ENCODE measurements at places on chromosomes 7 and 10. TPM values are rescaled to one million over a fixed set of nuclear protein-coding genes. Genes with fewer than 3 reads are reported as not detected.

- DNase-seq = no peak
These were observed 7.9 kb downstream of the CCDC3 start for GRCh38 chr10:12993595-12993994.

DNA sequence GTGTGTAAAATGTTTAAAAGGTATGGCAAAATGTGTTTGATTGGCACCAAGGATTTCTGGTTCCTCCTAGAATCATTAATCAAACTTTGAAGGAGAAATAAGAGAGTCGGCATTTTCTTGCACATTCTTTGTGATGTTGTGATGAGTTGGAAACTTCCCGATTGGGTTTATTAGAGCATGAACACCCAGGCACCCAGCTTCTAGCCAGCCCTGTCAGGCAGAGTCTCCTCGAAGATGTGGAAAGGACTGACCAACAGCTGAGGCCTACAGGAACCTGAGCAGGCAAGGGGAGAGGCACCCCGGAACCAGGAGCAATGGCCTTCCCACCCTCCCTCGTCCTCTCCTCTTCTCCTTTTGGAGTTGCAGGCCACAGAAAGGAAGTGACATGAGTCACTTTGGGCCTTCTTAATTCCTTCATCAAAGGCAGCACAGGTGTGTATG lies 68.7 kb downstream of the EGFR start:
- no peak for DNase-seq

GRCh38 chr7:134962270-134962780 lies 24.0 kb upstream of the AGBL3 start:
- no peak for DNase-seq

DNA sequence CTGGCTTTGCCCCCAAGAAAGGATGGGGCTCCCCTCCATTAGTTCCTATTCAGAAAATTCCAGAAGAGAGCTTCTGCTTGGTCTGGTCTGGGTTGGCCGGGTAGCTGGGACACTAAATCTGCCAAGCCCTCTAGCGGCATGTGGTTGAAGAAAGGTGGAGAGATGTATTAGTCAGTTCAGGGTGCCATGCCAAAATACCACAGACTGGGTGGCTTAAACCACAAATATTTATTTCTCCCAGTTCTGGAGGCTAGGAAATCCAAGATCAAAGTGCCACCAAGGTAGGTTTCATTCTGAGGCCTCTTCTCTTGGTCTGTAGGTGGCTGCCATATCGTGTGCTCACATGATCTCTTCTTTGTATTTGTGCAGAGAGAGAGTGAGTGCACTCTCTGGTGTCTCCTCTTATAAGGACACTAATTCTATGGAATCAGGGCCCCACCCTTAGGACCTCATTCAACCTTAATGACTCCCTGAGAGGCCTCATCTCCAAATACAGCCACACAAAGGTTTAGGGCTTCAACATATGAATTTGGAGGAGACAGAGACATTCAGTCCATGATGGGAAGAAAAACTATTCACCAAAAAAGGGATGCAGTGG lies 38.7 kb upstream of the MTPAP start:
- DNase-seq = no peak

DNA sequence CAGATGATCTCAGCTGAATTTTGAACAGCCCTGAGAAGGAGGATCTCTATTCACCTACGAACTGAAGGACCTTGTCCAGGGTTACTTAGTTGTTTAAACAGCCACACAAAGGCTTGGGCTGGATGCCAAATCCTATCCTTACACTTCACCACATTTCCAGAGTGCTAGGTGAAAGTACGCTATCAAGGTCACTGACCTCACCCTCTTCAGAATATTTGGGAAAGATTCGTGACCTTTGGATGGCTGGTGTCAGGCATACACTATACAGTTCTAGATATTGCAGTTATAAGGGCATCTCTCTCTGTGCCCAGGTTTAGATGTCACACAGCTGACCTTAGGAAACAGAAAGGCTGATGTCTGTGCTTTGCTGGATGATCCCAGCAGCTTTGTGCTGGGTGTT lies 61.2 kb upstream of the ABLIM1 start:
- DNase-seq = no peak

- no peak for DNase-seq
These were observed 460.1 kb downstream of the MAGI2 start for GRCh38 chr7:78993341-78993740.

- no peak for DNase-seq
These were observed 2.1 kb upstream of the TMEM120A start for GRCh38 chr7:75996476-75996875.

DNA sequence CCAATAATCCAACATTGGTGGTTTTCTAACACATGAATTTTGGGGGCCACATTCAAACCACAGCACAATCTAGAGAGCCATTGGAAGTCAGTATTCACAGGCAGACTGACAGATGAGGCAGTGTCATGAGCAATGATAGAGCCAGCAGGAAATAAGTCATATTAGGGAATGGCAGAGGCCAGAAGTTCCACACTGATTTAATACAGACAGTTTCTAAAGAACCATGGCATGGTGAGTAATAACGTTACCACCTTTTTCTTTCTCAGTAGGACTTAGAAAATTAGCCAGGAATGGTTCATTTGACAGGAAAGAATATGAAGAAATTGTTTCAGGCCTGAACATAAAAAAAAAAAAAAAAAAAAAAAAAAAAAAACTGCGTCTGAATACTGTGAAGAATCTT lies 210.3 kb downstream of the GPAM start:
- no peak for DNase-seq

DNA sequence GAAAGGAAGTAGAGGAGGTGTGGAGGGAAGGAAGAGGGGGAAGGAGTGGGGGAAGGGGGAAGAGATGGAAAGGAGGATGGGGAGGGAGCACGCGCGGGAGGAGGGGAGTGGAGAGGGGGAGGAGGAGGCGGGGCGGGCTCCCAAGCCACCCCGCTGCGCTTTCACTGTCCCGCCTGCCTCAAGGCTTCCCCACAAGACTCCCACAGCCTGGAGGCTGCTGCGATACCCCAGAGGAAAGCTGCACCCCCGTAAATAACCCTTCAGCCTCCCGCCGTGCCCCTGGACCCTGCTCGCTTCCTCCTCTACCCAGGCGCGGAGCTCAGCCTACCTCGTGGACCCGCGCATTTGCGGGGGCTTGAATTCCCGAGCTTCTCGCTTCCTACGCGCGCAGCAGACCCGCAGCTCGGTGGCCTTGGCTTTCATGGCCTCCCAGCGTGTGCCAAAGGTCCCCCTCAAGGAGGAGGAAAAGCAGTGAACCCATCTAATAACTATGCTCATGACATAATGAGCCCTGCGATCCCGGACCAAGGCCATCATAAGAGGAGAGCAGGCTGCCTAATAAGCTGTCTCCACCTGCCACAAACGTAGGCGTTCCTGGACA lies at the start of gene C10orf67:
C10orf67 (minus strand) TSS at position 557 of the 601 bp plus-strand sequence; CDS start at position 534, 23 bp downstream.
- peak; percentile 36 for DNase-seq

DNA sequence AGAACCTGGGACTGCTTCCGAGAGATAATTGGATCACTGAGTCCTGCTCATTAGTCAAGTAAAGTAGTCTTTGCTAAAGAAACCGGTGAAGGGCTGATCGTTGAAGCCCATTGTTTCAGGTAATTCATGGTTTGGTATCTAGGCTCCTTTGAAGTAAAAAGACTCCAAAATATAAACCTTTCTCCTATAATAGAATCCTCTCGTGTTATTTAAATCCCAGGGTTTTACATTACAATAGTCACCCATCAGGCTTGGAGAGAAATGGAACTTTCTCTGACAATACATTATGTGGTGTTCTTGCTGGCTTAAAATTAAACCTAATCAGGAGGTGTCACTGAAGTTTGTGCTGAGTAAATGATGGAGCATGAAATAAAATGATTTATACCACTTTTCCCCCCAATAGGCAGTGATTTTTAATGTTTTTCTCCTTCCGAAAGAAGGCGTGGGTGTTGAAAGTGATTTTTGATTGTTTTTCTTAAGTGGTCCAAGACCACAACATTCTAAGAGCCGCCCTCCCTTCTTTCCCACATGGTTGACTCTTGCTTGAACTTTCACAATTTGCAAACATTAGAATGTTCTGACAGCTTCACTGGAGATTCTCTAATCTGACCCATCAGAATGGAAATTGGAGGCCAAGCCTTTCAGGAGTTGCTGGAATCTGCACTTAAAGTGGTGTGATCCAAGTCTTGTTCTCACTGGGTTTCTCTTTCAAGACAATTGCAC lies 44.2 kb downstream of the LRMDA start:
- no peak for DNase-seq

DNA sequence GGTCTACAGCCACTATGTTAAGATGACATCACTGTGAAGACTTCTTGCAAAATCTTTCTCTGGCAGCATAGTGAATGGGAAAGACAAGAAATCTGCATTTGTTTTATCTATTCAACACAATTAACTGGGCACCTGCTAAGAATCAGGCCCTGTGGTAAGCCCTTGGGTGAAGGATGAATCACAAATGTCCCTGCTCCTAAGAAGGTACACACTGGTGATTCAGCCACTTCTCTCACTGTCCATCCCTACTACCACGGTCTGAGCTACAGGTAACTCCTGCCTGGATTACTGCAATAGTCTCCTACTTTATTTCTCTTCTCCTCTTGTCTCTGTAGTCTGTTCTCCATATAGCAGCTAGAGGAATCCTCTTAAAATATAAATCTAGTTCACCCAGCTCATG lies 116.1 kb downstream of the HIBADH start:
- DNase-seq = no peak

DNA sequence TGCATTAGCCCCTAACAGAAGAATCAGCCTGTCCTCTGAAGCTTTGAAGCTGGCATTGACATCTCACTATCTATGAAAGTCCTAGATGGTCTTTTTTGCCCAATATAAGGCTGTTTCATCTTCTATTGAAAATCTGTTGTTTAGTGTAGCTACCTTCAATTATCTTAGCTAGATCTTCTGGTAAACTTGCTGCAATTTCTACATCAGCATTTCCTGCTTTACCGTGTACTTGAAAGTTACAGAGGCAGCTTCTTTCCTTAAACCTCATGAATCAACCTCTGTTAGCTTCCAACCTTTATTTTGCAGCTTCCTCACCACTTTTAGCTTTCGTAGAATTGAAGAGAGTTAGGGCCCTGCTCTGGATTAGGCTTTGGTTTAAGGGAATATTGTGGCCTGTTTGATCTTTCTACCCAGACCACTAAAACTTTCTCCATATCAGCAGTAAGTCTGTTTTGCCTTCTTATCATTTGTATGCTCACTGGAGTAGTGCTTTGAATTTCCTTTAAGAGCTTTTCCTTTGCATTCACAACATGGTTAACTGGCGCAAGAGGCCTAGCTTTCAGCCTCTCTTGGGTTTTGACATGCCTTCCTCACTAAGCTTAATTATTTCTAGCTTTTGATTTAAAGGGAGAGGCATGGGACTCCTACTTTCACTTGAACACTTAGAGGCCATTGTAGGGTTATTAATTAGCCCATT lies 32.5 kb downstream of the ARID5B start:
- no peak for DNase-seq

Gene GRM3
- 0.40 TPM for polyA plus RNA-seq

Gene ASAH2
- 3.0 TPM for polyA plus RNA-seq
